ENCODE measurements at places on chromosomes 3 and 15.

DNA sequence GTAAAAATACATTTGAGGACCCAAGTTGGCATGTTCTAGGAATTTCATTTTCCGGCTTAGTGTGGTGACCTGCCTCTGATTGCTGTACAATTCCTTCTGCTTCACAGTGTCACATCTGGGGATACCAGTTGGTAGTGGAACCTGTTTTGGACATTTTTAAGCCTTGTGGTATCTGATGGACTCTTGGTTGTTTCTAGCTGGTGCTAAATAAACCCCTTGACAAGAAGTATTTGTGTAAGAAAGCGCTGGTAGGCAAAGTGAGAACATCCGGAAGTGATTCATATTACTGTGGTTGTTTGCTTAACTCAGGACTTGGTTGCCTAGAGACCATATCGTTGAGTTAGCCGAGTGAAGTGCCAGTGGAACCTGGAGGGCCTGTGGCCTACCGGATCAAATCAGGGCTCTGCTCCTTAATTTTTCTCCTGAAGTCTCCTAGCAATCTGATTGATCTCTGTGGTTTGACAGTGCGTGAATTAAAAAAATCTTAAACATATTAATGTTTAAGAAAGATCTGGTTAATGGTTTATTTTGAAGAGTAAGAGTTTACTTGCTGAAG, 12.8 kb downstream of the IQGAP1 start:
- DNase-seq: peak; percentile 23

GRCh38 chr3:126197854-126198584, 17.6 kb upstream of the ALDH1L1 start:
- no peak for DNase-seq

- DNase-seq: no peak
Observed at GRCh38 chr15:60781211-60781713, 302.3 kb upstream of the ICE2 start.

- DNase-seq: no peak
Observed at GRCh38 chr15:29945943-29946596, 123.8 kb upstream of the TJP1 start.

DNA sequence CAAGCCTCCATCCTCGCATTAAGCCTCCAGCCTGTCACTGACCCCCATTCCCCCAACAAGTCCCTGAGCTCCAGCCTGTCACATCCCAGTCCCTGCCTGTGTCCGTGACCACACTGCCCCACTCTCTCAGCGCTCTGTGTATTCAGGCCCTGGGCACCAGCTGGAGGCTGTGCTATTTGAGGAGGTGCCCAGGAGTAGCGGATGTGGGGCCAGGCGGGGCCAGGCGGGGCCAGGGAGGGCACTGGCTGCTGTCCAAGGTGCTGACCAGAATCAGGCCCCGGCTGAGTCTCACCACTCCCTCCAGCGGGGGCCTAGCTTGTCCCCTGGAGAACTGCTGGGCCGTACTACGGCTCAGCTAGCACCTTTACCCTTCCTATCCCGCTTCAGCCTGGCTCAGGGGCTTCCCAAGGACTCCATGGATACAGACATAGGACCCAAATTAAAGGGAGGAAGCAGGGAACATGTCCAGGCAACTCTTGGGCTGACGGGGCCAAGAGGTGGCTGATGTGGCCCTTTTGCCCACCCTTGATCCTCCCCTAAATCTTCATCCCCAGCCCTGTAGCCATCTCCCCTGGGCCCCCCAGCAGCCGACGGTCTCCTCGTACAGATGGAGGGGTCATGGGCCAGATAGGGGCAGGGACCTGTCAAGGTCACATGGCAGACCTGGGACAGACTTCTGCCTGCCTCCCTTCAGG, 1.1 kb downstream of the HHATL start:
- no peak for DNase-seq

DNA sequence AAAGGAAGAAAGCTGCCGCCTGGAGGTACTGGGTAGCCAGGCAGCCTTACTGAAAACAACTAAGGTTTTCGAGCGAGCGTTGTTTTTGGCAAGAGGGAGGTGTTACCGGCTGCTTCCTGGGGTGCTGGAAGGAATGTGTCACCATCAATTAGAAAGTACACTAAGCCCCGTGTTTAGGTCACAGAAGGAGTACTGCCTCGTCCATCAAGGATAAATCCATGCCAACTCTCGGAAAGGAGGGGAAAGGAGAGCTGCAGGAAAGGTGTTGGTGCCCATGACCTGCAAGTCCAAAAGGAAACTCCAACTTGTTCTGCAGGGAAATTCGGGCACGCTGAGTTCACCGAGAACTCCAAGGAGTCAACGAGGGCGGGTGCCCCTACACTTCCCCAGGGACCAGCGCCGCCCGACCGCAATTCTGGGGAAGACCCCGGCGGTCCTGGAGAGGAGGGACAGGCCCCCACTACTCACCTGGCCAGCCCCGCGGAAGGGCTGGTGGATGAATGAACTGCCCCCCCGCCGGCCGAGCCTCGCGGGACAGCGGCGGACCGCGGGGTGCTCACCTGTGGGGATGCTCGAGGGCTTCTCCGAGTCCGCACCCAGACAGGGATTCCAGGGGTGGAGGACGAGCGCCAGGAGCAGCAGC, 542 bp downstream of the PLOD2 start:
- no peak for DNase-seq

GRCh38 chr3:112360561-112360960, 27.6 kb downstream of the CD200 start:
- DNase-seq: no peak

- no peak for DNase-seq
Observed at GRCh38 chr3:177567833-177568232, 370.6 kb upstream of the TBL1XR1 start.

GRCh38 chr3:30680789-30681648, 74.6 kb downstream of the TGFBR2 start:
- DNase-seq: no peak

- no peak for DNase-seq
Observed at GRCh38 chr3:146903927-146904326, 298.8 kb upstream of the PLSCR5 start.

GRCh38 chr15:28093752-28094535, 5.2 kb downstream of the OCA2 start:
- DNase-seq: no peak

GRCh38 chr3:126419151-126419703, 24.5 kb downstream of the CFAP100 start:
- no peak for DNase-seq

GRCh38 chr15:49709646-49710214, 88.9 kb downstream of the DTWD1 start:
- no peak for DNase-seq

- no peak for DNase-seq
Observed at GRCh38 chr3:23580096-23580713, 225.6 kb upstream of the UBE2E1 start.

GRCh38 chr15:100093211-100094126, 248.3 kb downstream of the ADAMTS17 start:
- no peak for DNase-seq

GRCh38 chr15:42996871-42997270, 76.3 kb upstream of the TTBK2 start:
- DNase-seq: no peak

DNA sequence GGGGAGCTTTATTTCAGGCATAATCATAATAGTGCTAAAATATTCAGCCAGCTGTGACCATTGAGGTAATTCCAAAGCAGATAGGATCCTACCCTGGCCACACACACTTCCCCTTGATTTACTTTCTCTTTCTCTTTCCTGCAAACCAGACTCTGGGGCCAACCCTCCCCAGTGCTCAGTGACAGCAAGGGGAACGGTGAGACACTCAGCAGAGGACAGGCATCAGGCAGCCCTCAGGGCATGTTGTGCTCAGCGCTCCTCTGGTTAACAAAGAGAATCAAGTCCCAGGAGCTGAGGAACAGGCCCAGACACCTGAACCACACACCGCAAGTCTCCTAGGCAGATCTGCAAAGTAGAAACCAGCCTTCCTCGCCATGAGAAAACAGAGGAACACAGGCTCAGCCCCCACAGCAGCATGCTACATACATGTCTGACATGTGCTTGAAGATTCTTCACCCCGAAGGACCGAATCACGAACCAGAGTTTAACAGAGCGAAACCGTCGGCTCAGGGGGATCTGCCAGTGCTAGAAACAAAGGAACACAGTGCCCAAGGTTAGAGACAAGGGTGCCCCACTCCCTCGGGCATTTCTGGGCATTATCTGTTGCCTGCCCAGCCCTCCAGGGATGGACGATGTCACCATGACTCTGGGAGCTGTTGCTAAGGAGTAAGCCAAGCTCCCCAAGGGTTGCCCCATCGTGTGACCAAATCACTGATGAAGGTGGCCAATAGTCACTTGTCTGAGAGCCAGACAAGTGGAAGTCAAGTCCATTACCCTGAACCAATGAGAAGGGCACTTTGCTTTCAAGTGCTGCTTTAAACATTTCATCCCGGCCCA, 17.5 kb downstream of the HDC start:
- DNase-seq: no peak

DNA sequence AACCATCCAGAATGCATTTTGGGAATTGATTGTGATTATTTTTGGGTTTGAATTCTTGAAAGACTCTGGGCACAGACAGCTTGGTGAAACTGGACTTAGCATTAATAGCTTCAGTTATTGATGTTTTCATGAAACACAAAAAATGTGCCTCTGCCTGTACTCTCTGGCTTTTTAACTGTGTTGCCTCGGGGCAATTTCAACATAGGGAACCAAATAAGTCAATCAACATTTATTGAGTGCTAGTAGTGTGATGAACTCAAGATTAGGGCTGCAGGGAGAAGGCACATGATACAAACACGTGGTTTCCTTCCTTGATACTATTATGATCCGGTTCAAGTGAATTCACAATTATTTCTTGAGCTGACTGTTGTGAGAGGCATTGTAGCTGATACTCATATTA, 50.8 kb downstream of the UNC13C start:
- DNase-seq: no peak

- DNase-seq: peak; percentile 37
Observed at GRCh38 chr15:99704444-99704838, 28.8 kb downstream of the LYSMD4 start.

DNA sequence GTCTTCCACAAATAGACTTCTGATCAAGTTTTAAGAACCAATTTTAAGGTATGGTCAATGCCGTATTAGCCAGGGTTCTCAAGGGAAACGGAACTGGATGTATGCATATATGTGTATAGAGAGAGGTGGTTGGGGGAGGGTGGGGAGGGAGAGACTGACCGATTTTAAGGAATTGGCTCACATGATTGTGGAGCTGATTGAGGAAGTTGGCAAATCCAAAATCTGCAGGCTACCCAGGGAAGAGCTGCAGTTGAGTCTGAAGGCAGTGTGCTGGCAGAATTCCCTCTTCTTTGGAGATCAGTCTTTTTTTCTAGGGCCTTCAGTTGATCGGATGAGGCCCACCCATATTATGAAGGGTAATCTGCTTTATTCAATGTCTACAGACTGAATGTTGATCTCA, 40.8 kb upstream of the SPRED1 start:
- no peak for DNase-seq

DNA sequence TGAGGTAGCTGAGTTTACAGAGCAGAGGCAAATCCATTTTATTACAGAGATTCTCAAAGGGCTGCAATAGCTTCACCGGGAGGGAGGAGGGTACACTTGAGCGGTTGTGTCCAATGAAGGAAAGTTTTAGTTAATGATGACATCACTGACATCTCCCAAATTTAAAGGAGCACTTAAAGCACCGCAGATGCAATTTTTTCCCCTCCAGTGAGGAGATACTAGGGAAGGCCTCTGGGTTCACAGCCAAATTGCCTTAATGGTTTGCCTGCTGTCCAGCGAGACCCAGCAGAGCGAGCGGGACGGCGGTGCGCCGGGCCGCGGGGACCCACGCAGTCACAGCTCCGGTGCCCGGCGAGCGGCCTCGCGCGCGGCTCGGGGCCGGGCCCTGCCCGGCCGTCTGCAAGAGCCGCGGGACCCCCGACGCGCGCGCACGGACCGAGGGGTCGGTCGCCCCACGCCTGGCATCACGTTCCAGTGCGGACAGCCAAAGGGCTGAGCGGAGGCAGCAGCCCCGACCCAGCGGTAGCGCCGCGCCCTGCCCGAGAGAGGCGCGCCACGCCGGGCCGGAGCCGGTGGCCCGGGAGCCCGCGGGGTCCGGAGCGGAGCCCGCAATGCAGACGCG, 160.5 kb upstream of the CHRNA7 start:
- DNase-seq: no peak

GRCh38 chr3:27360113-27361078, 8.8 kb downstream of the NEK10 start:
- DNase-seq: no peak

DNA sequence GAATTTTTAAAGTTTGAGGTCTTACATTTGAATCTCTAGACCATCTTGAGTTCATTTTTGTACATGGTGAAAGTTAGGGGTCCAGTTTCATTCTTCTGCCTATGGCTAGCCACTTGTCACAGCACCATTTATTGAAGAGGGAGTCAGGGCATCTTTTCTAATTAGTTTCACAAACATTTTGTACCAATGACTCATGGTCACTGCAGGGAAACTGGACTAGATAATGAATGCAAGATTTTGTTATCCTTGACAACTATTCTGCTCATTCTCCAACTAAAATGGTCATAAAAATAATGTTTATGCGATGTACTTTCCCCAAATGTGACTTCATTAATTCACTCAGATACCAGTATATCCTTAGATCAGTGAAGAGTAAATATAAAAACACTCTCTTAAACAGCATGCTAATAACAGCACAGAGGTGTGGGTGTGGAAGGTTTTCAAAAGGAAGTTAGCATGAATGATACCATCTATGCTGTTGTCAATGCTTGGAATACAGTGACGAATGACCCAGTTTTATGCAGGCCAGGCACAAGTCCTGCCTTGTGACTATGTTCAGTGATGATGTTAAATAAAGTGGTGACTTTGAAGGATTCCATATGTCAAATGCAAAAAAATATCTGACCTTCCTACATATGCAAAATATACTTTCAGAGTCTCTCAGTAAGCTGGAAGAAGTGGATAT, 314.9 kb upstream of the TMCO5A start:
- DNase-seq: no peak

DNA sequence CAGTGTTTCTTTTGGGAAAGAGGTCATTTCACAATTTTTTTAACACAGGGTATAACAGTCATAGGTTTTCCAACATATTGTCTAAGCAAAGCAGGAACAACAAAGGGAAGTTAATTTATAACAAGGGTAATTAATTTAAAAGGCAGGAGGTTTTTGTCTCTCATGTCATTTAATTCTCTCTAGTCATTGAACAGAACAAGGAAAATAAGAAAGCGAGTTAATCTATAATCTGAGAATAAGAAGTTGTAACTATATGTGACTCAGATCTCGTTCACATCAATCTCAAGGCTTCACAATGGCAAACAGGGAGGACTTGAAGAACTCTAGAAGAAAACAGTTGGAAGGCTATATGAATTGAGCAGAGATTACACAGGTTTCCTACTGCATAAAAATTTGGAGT, 579.8 kb upstream of the CCDC54 start:
- no peak for DNase-seq

- no peak for DNase-seq
Observed at GRCh38 chr15:90762109-90762508, 45.0 kb downstream of the BLM start.
